ENCODE measurements at places on chromosomes 6 and 20. TPM values are rescaled to one million over a fixed set of nuclear protein-coding genes. Genes with fewer than 3 reads are reported as not detected.

The PPP1R3G gene
- total RNA-seq: 2.2 TPM

The C20orf144 gene
- not detected for total RNA-seq

The CRISP3 gene
- total RNA-seq: 0.12 TPM

The PTCRA gene
- not detected for total RNA-seq

The GSS gene
- total RNA-seq: 36.3 TPM

The CDH22 gene
- total RNA-seq: not detected

The BPIFB6 gene
- not detected for total RNA-seq

- no peak for ATAC-seq
Measured at GRCh38 chr6:167736486-167737204, 90.1 kb upstream of the AFDN start.

DNA sequence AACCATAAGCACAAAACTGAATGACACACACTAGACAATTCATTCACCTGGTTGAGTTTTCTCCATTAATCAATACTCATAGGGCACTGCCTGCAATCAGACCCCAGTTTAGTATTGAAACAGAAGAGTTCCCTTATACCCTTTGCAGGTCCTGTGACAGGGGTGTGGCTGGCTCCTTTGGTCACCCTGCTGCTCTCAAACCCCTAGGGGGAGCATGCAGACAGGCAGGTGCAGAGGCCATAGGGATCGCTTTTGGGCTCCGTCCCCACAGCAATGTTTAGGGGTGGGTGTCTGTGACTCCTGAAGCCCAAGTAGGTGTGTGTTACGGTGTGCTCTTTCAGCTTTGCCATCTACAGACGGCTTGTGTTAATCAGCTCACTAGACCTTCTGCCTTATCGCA lies 210.4 kb downstream of the CENPW start:
- no peak for ATAC-seq

DNA sequence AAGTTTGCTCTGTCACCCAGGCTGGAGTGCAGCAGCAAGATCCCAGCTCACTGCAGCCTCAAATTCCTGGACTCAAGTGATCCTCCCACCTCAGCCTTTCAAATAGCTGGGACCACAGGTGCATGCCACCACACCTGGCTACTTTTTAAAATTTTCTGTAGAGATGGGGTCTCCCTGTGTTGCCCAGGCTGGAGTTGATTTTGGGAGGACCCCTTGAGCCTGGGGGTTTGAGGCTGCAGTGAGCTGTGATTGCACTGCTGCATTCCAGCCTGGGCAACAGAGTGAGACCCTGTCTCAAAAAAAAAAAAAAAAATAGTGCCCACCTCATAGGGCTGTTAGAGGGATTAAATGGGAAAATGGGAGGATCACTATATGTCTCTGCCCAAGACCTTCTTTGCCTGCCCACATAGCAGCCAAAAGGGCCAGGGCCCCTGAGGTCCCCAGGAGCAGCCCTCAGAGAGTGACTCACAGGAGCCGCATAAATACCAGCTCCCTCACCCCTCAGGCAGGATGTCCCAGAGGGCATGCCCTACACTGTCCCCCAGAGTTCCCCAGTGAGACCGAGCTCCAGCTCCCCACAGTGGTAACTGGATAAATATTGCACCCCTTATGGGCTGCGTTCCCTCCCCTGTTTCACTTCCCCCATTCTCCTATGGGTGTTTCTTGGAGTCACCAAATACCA lies 11.7 kb upstream of the MDGA1 start:
- no peak for ATAC-seq

DNA sequence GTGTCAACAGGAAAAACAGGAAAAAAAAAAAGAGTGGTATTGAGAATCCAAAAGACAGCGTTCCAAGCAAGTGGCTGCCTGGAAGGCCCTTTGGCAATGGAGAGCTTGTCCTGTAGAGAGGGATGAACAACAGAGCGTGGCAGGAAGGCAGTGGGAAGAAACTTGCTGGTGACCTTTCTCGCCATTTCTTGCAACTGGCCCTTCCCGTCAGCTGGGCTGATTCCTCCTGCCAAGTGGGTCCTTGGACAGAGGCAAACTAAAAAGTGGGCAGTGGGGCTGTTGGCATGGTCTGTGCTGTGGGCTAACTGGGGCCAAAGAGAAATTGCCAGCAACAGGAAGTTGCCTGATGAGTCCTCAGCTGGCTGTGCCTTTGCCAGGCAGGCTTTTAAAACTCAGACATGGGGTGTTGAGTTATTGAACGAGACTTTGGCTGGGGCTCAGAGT lies 43.9 kb upstream of the CLDN20 start:
- no peak for ATAC-seq

- no peak for ATAC-seq
Measured at GRCh38 chr6:13673825-13674444, 37.7 kb downstream of the RANBP9 start.

- no peak for ATAC-seq
Measured at GRCh38 chr6:8269872-8270454, 165.4 kb downstream of the SLC35B3 start.

DNA sequence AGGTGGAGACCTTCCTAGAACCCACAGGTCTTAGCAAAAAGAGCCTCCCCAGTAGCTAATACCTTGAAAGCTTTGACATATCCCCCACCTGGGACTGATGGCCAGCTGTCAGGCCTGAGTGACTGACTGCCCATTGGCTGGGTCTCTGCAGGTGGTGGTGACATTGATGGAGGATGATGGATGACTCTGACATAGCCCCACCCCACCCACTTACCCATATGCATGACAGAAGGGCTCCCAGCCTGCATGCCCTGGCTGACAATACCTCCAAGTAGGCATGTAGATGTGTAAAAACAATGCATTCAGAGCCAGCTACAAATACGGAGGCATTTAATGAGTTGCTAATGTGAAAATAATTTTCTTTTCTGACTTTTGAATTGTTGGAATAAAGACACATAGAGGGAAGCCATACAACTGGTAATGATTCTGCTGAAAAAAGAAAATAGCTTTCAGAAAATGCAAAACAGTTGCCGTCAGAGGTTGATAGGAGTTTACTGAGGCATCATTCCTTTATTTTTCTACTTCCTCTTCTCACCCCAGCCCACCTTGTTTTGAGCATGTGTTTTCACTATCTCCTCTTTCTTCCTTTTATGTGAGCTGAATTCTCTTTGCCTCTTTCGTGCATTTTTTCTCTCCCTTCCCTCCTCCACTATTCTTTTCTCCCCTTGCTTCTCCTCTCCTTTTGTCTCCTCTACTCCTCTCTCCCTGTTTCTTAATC lies 70.6 kb downstream of the OLIG3 start:
- no peak for ATAC-seq

DNA sequence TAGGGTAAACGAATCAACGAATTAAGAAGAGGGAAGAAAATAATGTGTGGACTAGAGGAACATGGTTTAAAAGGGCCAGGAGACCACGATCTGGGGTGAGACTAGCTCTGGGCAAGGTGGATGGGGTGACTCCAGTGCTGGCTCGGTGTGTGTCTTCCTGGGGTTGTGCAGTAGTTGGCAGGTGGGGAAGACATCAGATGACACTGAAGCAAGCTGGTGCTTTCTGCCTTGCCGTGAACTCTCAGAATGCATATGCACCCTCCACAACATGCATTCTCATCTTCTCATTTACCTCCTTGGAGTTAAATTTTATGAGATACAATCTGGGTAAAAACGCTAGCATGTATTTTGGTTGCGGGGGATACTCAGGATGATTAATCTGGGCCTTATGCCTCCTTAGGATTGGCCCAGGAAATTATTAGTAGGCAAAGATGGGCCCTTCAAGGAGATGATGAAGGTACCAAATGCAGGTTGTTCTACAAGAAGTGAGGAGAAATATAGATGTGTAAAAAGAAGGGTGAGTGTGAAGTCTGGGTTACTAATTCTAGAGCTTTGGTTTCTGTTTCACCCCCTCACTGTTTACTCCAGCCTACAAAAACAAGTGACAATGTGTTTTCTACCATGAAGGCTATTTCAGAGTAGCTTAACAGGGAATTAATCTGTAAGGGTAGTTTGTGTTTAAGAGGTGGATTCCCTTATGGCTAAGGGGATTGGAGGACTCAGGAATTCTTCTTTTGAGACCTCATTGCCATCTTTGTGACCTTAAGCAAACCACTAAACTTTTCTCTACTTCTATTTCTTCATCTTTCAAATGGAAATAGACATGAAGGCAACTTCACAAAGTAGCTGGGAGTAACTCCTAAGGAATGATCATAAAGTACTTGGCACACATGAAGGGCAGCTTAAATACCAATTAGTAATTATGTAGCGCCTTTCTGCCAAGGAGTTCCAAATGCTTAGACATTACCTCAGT lies 71.0 kb upstream of the SUPT3H start:
- no peak for ATAC-seq

DNA sequence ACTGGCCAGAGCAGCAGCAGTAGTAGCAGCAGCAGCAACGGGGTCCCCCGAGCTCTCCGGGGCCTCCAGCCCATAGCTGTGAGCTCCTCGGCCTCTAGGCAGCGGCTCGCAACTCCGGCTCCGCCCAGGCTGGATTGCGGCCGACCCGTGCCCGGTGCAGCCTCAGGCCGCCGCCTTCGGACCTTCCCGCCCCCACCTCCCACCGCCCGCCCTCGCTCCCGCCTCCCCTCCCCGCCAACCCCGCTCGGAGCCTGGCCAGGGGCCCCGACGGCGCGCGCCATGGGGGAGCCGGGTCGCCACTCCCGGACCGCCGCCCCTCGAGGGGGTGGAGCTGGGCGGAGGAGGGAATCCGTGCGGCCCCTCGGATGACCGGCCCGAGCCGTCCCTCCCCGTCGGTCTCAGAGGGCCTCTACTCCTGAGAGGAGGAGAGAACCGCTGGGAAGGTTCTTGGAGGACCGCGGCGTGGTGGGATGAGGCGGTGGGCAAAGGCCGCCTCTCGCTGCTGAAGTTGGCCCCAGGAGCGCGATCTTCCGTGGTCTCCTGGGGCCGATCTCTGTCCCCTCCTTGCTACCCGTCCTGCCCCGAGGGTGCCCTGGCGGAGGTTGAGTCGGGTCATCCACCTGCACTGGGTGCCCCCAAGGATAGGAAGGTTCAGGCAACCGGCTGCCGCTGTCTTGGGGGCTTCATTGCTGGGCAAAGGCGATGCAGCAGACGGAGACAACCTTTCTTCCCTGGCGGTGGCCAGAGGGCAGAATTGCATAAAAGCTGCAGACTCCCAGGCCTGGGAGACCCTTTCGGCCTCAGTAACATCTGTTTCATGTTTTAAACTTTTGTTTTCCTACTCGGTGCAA lies at the start of gene ADAM33:
TSS of gene ADAM33 (minus strand) at position 80 of the 851 bp plus-strand sequence. CDS start at position 74, 6 bp downstream.
- ATAC-seq: peak; percentile 52

- no peak for ATAC-seq
Measured at GRCh38 chr6:100592929-100593328, 128.2 kb upstream of the SIM1 start.

- peak; percentile 66 for ATAC-seq
Measured at GRCh38 chr6:89411145-89412070, 665 bp downstream of the RRAGD start.

DNA sequence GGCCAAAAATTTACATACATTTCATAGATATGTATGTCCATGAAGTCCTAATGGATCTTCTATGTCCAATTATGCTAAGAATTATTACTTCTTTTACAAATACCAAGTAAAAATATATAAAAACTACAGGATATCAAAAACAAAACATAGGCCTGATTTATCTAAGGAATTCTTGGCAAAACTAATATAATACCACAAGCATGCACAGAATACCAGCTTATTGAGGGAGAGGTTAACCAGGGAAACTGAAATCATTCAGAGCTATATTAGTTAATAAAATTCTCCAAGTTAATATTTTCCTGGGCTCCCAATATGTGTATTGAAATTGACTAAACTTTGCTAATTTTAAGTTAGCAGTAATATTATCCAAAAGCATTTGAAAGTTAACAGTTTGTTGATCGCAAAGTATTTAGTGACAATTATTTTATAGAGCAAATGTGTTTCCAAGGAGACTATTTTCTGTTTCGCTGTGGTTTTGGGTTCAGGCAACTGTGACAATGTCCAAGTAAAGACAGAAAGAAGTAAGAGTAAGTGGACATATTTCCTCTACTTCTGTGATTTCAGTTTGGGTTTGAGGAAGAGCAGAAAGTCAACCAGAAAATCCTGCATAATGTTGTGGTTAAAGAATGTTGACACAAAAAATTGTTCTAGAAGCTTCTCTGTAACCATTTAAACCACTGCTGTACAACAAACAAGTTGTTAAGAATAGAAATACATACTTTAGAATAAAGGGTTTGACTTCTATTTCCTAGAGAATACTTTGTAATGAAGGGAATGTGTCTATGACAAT lies 167.4 kb downstream of the COL21A1 start:
- no peak for ATAC-seq

DNA sequence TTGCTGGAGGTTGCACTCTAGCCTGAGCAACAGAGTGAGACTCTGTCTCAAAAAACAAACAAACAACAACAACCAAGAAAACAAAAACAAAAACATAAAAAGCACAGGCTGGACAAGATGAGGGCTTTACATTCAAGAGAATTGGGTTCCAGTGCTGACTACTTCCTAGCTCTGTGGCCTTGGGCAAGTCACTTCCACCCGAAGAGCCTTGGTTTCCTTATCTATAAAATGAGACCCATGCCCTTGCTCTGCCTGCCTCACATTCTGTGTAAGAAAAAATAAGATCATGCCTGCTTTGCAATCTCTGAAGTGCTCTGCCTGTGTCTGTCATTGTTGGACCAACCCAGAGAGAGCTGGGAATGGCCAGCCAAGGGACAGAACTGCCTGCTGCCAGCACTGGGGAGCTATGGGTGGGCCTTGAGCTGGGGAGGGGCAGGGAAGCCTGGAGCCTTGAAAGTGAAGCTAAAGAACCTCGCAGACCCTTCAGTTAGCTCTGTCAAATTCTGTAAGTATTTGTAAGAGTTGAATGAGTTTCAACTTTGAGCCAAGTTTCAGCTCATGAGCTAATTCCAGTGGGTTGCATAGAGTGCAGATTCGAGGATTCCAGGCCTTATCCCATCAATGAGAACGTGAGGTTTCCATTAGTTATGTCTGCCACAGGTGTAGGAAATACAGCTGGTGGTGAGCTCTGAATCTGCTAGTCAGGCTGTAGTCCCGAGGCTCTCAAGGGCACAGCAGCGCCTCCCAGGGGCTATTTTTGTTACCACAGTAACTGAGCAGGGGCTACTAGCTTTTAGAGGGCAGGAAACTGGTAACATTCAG lies 93.2 kb downstream of the DLGAP4 start:
- no peak for ATAC-seq

DNA sequence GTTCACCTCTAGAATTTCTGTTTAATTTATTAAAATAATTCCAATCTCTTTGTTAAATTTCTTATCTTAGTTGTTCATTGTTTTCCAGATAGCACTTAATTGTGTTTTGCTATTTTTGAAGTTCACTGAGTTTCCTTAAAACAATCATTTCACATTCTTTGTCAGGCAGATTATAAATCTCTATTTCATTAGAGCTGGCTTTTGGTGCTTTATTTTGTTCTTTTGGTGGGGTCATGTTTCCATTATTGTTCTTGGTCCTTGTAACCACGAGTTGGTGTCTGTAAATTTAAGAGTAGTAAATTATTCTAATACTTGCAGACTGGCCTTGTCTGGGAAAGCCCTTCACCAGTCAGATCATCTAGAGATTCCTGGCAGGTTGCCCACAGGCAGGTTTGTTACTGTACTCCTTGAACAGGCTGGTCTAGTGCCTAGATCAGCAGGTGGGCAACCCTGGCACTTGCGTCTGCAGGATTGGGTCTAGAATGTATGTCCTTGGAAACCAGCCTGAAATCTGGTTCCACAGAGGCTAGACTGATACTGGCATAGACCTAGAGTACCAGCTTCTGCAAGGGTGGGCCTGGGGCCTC lies 110.4 kb downstream of the ADGB start:
- no peak for ATAC-seq

GRCh38 chr6:132798869-132799538 lies 567 bp upstream of the SLC18B1 start:
- ATAC-seq: peak; percentile 73
